ENCODE measurements at places on chromosomes 5 and 9.

DNA sequence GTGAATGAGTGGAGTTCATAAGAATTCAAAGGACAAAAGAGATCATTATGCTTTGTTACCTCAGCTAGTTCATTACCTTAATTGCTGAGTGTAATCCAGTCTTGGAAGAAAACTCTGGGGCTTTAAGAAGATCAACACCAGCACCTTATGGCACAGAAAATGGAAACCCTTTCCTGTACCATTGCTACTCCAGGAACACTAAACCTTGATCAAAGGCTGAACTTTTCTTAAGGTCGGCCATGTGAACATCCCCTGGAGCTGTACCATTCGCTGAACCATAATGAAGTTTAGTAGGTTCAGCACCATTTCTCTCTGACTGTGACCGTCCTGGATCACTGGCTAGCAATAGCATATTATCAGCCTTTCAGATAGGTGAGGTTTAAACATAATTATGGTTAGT lies 97.4 kb downstream of the PBX3 start:
- DNase-seq = no peak

DNA sequence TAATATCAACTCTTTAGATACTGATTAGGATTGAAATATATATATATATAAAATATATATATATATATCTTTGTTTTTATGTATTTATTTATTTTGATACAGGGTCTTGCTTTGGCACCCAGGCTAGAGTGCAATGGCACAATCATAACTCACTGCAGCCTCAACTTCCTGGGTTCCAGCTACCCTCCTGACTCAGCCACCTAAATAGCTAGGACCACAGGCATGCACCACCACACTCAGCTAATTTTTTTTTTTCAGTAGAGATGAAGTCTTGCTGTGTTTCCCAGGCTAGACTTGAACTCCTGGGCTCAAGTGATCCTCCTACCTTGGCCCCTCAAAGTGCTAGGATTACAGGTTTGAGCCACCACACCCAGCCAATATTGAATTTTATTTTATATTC lies 20.6 kb upstream of the CDH6 start:
- DNase-seq = no peak

DNA sequence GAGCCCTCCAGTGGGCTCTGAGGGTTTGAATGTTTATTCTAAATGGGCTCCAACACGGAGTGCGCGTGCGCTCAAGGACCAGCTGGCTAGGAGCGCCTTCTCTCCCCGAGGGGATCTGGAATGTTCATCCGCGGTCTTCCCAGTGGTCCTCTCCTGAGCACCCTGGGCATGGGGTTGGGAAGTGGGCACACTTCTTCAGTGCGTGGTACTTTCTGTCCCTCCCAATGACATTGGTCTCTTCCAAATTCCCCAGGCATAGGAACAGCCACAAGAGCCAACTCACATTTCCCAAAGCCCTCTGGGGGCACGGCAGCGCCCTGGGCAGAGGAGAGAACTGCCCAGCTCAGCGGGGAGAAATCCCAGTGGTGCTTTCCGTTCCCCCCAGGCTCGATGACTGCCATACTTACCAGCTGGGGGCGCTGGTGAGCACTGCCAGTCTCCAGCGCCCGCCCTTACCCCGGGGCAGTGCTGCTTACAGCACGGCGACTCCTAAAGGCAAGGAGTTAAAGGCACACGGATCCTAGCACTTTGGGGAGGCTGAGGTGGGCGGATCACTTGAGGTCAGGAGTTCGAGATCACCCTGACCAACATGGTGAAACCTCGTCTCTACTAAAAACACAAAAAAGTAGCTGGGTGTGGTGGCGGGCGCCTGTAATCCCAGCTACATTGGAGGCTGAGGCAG lies 29.9 kb upstream of the OBP2B start:
- DNase-seq = peak; percentile 2

DNA sequence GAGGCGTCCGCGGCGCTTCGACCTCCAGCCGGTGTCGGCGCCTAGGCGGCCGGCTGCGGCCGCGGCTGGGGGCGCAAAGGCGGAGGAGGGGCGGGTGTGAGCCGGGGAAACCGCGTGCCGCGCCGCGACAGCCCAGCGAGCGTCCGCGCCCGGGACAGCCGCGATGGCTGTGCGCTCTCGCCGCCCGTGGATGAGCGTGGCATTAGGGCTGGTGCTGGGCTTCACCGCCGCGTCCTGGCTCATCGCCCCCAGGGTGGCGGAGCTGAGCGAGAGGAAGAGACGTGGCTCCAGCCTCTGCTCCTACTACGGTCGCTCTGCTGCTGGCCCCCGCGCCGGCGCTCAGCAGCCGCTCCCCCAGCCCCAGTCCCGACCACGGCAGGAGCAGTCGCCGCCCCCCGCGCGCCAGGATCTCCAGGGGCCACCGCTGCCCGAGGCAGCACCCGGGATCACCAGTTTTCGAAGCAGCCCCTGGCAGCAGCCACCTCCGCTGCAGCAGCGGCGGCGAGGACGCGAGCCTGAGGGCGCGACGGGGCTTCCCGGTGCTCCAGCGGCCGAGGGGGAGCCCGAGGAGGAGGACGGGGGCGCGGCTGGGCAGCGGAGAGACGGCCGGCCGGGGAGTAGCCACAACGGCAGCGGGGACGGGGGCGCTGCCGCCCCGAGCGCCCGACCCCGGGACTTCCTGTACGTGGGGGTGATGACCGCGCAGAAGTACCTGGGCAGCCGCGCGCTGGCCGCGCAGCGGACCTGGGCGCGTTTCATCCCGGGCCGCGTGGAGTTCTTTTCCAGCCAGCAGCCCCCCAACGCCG lies 605 bp downstream of the CHSY3 start:
- DNase-seq = no peak

DNA sequence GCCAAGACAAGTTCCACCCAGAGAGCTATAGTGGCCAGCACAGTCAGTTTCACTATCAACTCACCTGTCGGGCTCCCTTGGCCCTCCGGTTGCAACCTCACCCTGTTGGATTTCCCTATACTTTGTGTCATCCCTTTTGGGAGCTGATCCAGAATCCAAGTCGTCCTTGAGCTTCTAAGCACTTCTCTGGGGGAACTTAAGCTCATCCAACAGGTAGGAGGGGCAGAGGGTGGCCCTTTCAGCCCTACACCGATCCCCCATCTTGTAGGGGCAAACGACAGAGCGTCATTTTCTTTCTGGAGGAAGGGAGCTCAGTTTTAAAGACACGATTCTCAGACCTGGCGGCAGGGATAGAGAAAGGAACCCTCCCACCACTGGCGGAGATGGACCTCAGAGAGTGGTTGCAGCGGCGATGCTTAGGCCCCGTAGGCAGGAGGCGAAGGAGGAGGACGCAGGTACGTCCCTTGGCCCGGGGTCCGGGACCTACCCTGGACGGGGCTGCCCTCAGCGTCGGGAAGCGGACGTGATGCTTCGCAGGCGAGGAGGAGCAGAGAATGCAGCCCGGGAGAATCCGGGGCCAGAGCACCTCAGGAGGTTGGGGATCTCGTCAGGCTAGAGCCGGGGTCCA lies 519 bp downstream of the ZER1 start:
- no peak for DNase-seq

- DNase-seq = no peak
Measured at GRCh38 chr5:67035098-67035740, 161.4 kb downstream of the CD180 start.

DNA sequence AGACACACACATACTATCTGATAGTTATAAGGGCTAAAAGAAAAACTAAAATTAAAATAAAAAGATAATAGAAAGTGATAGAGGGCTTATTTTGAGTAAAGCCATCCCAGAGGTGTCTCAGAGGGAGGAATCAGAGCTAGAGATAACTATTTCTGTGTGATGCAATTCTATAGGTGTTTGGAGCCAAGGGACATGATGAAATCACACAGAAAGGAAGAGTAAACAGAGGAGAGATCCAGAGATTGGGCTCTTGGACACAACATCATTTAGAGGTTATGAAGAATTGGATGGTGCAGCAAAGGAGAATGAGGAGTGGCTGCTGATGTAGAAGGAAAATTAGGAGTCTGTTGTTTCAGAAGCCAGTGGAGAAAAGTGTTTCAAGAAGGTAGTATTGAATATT lies 393.5 kb downstream of the DIRAS2 start:
- no peak for DNase-seq

- no peak for DNase-seq
Measured at GRCh38 chr9:91036356-91036755, 234.7 kb downstream of the SYK start.

- DNase-seq = peak; percentile 25
Measured at GRCh38 chr9:1869843-1870242, 145.3 kb upstream of the SMARCA2 start.

DNA sequence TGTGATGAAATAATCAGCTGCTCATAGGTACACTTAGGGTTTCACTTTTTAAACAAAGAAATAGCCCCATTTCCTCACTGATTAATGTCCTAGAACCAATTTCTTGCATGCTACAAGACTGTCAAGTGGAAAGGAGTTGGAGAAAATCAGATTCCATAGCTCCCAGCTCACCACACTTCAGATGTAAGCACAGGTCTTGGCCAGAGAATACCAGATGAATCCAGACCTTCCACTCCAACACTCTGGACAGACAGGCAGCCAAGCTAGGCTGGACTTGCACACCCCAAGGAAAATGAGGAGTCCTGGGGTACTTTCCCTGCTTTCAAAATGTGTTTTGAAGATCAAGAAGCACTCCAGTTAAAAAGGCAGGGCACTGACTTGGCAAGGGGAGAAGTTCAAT lies 68.5 kb downstream of the KLHL3 start:
- no peak for DNase-seq

DNA sequence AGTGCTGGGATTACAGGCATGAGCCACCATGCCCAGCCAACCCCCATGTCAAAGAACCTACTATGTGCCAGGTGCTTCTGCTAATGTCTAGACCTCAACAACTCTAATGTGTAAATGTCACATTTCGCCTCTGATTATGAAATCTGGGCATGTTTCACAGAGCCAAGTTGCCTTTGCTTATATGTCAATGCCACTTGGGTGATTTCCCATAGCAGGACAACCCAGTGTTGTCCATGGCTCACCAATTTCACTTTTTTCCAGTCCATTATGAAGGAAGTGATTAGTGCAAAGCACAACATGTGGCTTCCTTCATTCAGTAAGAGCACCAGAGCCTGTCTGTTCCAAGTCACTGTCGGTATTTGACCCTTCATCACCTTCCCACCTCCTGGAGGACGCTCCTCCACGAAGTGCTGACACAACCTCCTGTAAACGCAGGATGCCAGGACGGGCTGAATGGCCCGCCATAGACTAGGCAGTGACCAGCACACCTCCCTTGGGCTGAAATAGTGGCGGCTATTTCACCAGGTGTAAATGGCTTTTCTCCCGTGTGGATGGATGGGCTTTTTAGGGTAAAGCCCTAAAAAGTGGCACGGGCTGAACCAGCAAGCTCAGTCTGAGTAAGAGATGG lies 962 bp upstream of the PKN3 start:
- no peak for DNase-seq

GRCh38 chr9:136228107-136228875 lies 17.3 kb downstream of the QSOX2 start:
- no peak for DNase-seq

GRCh38 chr9:84992381-84992780 lies 322.9 kb downstream of the NTRK2 start:
- no peak for DNase-seq

GRCh38 chr9:116555556-116556155 lies 131.4 kb upstream of the TRIM32 start:
- no peak for DNase-seq

- no peak for DNase-seq
Measured at GRCh38 chr5:1865486-1865885, 17.2 kb downstream of the IRX4 start.

- DNase-seq = no peak
Measured at GRCh38 chr5:142825378-142826089, 55.4 kb downstream of the ARHGAP26 start.

- no peak for DNase-seq
Measured at GRCh38 chr5:14364096-14364495, 217.5 kb upstream of the OTULINL start.

- no peak for DNase-seq
Measured at GRCh38 chr5:178337334-178337741, 104.7 kb upstream of the PHYKPL start.

- no peak for DNase-seq
Measured at GRCh38 chr5:44714871-44715561, 93.7 kb upstream of the MRPS30 start.

DNA sequence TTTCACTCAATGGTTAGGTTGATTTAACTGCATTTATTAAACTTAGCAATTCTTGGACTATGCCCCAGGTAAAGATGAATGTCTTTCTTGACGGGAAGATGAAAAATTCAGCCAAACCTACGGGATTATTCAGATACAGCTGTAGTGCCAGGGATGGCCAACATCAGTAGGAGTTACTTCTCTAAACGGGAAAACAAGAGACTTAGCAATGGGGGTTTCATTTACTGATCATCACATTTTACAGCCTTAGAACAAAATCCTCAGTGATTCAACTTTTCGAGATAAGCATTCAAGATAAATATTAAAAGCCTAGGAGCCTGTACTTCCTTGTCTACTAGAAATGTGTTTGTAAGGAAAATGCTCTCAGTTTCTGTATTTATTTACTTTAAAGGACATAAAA lies 46.1 kb downstream of the S1PR3 start:
- DNase-seq = no peak

DNA sequence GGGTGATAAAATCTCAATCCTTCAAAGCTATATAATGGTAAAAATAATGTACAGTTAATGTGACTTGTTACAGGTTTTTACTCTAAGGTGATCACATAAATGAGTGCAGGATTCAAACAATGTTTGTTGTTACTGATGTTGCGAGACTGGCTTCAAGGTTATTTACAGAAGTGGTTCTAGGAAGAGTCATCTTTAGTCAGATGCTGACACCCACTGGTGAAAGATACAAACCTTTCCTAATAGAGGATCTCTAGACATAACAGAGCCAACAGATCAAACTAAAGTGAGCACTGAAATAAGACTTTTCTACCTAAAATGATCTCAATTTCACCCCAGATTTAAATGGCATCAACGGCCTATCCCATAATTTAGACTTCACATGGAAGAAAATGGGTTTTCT lies 20.2 kb downstream of the ARSB start:
- DNase-seq = no peak

GRCh38 chr5:94524841-94525697 lies 93.3 kb downstream of the KIAA0825 start:
- peak; percentile 1 for DNase-seq

DNA sequence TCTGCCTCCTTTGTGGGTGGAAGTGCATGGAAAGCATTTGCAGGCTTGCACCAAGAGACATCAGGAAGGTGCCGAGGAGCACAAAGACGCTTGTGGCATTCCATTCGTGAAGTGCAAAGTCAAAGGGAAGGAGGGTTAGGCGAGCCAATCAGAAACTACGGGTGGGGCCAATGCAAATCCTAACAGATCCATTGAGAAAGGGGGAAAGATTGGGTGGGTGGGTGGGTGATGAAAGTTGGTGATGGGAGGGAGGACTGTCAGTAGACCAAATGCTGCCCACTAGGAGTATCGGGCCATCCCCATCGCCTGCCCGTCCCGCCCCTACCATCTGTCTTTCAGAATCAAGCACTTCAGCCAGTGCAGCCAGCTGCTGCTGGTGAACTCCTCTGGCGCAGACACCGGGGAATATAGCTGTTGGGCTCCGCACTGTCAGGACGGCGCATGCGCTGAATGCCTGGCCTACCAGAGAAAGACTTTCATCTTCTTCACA lies 17.1 kb upstream of the ANXA6 start:
- DNase-seq = no peak

GRCh38 chr9:138061631-138062030 lies 184.0 kb downstream of the CACNA1B start:
- DNase-seq = no peak

Measured in NCI-H526 treated with DMSO at 0.1 percent for 48 hours (cell line).